ENCODE measurements at places on chromosomes 1 and 21.

DNA sequence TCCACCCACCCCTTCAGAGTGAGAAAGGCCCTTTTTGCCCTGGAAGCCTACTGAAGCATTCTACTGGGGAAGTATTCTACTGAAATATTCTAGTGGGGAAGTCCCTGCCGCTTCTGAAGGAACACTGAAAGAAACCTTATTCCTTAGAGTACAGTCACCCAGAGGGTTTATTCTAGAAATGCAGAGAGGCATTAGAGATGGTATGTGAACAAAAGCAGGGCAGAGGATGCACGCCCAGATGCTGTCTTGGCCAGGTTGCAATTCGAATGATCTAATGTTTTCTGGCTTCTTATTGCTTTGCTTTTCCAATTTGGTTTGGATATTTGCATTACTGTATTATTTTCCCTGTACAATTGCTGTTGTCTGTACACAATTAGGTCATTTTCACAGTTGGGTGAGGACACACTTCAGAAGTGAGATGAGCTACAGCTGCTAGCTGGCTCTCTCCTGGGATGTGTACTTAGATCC, 37.1 kb downstream of the CCN1 start:
- no peak for DNase-seq

- DNase-seq = no peak
These were observed 30.9 kb upstream of the CADM3 start for GRCh38 chr1:159140474-159140873.

DNA sequence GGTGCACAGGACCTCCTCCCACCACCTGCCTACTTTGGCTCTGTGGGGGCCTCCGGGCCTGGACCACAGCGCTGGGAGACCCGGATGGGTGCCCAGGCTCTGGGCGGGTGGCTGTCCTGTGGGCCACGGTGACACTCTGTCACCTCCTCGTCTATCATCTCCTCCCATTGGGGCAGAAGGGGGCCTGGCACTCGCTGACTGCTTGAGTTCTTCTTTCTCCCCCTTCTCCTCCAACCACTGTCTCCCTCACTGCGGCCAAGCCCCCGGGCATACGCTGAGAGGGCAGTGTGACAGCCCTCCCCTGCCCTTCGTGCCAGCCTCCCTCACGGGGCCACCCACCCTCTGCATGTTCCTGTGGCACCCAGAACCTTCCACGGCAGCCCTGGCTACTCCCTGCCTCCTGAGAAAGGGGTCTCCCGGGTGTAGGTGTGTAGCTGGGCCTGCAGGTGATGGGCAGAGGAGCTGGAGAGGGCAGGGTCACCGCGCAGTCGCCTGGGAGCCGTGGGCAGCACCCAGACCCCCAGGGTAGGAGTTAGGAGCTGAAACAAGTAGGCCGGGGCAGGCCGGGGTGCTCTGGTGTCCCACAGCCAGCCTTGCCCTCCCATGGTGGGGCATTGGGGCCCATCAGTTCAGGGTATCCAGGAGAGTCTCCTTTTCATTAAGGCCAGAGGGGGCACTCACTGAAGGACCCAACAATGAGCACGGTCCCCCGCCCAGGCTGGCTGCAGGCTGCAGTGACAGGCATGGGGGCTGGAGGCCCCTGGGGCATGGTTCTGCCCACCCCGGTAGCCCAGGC, 9.2 kb upstream of the ARF1 start:
- no peak for DNase-seq

DNA sequence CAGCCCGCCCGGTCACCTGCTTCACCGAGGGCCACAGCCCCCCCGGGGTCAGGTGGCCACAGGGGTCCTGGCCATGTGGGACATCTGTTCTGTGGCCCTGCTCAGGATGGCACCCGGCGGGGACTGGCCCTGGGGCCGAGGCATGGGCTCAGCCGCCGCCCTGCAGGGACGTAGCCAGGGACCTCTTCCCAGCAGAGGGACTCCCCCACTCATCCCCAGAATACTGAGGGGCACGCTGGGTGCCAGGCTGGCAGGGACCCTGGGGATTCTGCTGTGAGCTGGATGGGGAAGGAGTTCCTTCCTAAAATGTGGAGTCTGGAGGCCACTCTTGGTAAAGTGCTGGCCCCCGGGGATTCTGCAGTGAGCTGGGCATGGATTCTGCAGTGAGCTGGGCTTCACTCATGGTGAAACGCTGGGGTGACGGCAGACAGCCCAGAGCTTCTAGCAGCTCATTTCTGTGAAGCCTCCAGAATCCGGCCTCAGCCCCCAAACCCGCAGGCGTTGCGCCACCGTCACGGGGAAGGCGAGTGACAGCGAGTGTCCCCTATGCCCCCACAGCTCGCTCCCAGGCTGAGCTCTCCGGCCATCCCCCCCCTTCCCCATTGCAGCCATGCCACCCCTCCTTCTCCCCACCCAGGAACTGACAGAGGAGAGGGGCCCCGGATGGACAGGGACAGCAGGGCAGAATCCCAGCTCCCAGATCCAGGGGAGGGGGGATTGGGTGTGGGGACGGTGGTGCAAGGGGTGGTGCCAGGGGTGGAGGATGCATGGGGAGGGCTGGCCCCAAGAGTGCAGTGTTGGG, 1.4 kb downstream of the ITGB2 start:
- DNase-seq = no peak

GRCh38 chr1:31389616-31390015, 16.7 kb upstream of the FABP3 start:
- no peak for DNase-seq

- no peak for DNase-seq
These were observed at the start of gene RGS8 for GRCh38 chr1:182684116-182684828. RGS8 (minus strand) TSS chr1:182684587; CDS start chr1:182669649, 14,938 bp downstream.

DNA sequence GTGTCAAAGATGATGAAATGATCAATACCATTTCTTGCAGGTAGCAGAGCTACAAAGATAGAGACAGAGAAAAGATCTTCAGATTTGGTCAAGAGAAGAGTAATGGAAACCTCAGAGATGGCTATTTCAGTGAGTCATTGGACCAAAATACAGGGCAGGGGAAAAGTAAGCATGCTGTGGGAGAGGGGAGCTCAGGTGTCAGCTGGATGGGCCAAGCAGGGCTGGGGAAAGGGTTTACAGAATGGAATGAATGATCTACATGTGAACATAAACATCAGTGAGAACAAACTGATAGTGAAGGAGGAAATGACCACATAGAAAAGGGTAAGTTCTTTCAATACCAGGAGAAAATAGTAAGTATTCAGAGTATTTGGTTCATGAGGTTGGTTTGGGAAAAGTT, 61.4 kb upstream of the CNN3 start:
- DNase-seq = no peak

DNA sequence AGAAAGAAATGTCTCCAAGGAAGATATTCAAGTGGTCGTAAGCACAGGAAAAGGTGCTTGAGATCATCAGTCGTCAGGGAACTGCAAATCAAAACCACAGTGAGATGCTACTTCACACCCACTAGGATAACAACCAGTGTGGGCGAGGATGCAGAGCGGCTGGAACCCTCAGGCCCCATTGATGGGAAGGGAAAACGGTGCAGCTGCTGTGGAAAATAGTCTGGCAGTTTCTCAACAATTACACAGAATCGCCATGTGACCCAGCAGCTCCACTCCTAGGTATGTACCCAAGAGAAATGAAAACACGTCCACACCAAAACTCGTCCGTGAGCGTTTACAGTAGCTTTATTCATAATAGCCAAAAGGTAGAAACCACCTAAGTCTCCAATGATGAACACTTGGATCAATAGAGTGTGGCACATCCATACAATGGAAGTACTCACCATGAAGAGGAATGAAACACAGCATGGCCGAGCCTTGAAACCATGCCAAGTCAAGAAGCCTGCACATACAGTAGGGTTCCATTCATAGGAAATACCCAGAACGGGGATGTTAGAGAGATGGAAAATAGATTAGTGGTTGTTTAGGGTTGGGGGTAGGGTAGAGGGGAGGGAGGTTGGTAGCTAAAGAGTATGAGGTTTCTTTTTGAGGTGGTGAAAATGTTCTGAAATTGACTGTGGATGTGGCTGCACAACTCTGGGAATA, 6.1 kb downstream of the DFFB start:
- no peak for DNase-seq

DNA sequence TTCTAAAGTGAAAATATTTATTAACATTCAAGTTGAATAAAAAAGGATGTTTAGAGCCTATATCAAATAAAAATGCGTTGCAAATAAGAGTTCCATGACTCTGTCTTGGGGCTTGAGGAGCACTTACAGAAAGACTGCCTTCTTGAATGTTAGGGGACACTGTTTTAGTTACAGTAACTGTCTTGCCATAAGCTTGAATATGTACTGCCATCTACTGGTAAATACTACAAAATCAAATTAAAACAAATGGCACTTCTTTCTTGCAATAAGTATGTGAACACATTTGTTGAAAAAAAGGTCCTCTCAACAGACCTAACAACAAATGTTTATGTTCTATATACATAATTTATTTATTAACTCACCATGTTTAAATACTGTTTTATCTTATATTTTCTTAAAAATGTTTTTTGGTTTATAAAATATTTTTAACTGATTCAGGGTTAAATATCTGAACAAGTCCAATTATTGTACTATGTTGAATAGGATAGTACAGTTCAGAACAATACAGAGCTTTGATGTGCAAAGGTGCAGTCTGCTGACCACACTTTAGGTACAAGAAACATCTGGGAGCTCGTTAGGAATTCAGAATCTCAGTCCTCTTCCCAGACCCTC, 199.5 kb downstream of the LRRIQ3 start:
- peak; percentile 28 for DNase-seq
